GM18507 (cell line): ENCODE measurements at places on chromosomes 6 and 20.

DNA sequence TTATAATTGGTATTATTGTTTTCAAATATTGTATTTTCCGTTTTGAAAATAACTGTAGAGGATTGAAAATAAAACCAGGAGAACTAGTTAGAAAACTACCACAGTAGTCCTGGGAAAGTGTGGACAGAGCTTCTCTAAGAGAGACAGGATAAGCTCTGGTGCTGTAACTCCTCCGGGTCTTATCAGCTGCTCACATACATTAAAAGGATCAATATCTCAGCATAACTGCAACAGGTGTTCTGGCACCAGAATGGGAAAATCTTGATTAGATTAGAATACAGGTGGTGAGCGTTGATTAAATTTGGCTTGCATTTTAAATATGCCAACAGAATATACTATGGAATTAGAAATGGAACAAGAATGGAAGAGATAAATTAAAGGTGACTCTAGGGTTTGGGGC, 1138.9 kb upstream of the ADGRB3 start:
- DNase-seq: no peak

- DNase-seq: no peak
These were observed 1.2 kb downstream of the LMBRD1 start for GRCh38 chr6:69795469-69796072.

- DNase-seq: no peak
These were observed 25.0 kb upstream of the ABT1 start for GRCh38 chr6:26571592-26572296.

GRCh38 chr6:116386581-116387299, 16.0 kb downstream of the DSE start:
- no peak for DNase-seq
